ENCODE measurements at places on chromosomes 11 and 22. TPM values are rescaled to one million over a fixed set of nuclear protein-coding genes. Genes with fewer than 3 reads are reported as not detected.

CCDC157 gene
- 3.2 TPM for total RNA-seq

GGT5 gene
- total RNA-seq: 0.07 TPM

GPHA2 gene
- total RNA-seq: not detected

MUC6 gene
- total RNA-seq: not detected

SCGB1A1 gene
- not detected for total RNA-seq

POU2F3 gene
- 0.14 TPM for total RNA-seq

OOSP4A gene
- not detected for total RNA-seq

CCDC81 gene
- total RNA-seq: 0.75 TPM

RIBC2 gene
- 12.4 TPM for total RNA-seq

PANX2 gene
- 1.4 TPM for total RNA-seq

PATE4 gene
- total RNA-seq: not detected

PGGHG gene
- total RNA-seq: 142 TPM

APOL1 gene
- 37.3 TPM for total RNA-seq

JRKL gene
- total RNA-seq: 9.9 TPM

DGCR6 gene
- 1.5 TPM for total RNA-seq

MMP3 gene
- total RNA-seq: not detected
